Kidney capillary endothelial cell (primary cell): ENCODE measurements at places on chromosomes 3 and 15.

GRCh38 chr15:49242820-49243219, 72.8 kb downstream of the GALK2 start:
- DNase-seq: no peak

DNA sequence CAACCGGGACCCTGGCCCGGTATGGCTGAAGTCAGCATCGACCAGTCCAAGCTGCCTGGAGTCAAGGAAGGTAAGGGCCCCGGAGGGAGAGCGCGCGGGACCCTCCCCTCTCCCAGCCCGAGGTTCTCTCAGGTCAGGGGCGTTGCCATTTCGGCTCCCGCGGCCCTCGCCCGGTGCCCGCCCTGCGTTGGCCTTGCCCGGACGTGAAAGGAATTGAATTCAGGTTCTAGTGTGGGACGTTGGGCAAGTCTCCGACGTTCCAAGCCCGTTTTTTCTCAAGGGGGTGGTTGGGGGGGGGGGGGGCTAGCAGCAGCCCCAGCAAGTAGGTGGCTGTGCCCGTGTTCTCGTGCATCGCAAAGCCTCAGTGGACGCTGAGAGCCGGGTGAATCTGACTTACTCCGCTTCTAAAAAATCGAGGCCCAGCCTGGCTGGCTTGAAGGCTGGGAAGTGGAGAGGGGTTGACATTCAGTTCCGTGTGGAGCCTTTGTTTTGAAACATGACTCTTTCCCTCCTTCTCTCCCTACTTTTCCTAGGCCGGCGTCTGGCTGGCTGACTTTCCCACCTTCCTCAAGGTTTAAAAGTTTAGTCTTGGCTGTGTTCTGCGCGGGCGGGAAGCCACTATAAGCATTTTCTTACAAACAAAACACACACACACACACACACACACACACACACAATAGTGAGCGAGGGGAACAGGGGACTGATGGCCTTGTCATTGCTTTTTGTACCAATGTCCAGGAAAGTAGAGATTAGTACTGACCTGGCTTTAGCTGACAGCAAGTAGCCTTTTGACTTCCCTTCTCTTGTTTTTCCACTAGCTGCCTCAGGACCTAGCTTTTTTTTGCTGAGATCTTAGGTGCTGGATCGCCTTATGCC, at the start of gene UTS2B:
UTS2B (minus strand) TSS at position 873 of the 876 bp plus-strand sequence. CDS start 48,337 bp downstream, outside the sequence.
- DNase-seq: peak; percentile 37

DNA sequence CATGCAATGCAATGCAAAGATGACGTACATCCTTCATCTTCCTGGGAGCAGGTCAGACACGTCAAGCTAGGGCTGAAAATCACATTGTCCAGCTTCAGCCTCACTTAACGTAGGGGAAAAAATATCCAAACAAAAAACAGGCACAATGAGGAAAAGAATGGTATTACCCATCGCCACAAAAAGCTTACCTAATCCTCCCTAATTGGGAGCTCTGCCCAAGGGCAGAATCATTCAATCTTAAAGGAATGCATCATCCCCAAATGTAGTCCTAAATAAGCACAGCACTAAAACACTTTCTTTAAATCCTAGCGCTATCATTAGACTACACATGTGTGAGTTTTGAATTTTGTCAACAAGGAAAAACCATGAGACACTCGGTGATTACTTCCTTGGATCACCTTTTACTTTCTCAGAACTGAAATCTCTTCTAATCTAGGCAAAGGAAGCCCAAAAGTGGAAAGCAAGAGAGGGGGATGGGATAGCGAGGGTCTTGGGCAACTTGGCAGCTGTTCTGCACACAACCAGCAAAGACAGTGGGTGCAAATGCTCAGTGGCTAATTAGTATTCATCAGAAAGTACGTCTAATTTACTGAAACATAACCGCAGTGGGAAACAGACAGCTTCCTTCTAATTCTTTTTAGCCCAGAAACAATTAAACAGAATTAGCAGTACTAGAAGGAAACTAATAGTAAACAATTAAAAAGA, 87.4 kb downstream of the ADAMTS9 start:
- DNase-seq: no peak

DNA sequence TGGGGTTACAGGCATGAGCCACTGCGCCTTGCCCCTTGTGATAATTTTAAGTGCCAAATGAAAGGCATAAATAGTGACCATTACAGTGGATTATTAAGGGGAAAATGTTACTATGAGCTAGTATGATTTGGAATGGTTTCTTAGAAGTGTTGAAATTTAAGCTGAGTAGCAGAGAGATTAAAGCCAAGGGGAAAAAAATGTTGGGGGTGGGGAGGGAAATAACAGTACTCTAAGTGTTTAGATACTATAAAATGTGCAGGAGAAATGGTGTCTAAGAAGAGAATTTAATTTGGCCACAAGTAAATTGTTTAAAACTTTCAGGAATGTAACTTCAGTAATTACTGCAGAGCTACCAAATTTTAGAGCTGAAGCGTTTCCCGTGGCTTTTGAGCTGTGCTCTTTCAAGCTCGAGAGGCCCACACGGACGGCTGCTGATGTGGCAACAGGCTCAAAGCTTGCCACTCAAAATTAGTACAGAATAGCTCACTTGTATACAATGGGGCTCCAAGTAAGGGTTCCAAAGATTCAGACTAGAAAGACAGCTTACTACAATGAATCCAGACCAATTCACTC, 23.9 kb upstream of the SLC12A8 start:
- no peak for DNase-seq

DNA sequence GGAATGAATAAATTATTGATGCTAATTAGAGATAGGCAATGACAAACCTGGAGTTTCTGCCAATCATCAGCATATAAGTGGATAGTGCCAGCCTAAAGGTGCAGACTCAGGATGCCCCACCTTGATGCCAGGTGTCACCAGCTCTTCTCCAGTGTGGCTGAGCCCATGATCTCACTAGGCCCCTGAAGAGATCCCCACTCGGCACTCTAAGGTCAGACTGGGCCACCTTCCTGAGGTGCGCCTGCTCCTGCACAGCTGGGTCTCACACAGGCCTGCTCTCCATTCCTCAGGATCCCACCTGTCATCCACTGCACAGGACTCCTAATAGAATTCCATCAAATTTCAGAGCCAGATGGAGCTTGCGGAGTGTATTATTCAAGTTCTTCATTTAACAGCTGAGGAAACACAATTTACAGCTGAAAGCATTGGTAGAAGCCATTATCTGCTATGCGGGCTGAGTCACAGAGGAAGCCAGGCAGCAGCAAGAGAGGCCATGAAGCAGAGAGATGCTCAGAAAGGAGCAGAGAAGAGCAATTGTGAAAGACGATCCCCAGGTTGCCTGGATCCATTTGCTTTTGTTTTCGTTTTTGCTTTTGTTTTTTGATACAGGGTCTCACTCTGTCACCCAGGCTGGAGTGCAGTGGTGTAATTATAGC, 25.1 kb upstream of the FSTL1 start:
- DNase-seq: no peak

GRCh38 chr15:90619939-90620338, 90.2 kb downstream of the CRTC3 start:
- no peak for DNase-seq

- peak; percentile 39 for DNase-seq
Observed at GRCh38 chr3:127547761-127548605, 42.5 kb downstream of the TPRA1 start.

GRCh38 chr3:30140356-30141075, 465.9 kb upstream of the TGFBR2 start:
- no peak for DNase-seq

DNA sequence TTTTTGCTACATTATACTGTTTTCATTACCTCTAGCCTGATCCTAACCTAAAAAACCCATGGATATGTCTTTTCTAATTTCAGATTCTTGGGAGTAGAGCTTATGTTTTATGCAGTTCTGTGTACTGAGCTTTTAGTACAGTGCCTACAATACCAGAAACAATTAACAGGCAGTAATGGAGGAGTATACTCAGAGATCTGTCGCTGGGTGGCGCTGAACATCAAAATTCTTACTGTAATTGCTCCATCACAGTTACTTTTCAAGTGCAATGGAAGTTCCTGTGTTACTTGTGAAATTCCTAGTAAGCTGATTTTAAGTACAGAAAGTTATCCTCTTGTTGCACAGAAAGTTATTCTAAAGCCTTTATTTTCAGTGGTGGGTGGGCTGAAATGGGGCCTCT, 66.9 kb downstream of the RNF13 start:
- DNase-seq: peak; percentile 36

- DNase-seq: no peak
Observed at GRCh38 chr3:9087831-9088413, 124.7 kb upstream of the RAD18 start.

GRCh38 chr3:126448136-126448892, 27.4 kb downstream of the ZXDC start:
- DNase-seq: no peak

GRCh38 chr3:172201136-172201869, 161.9 kb downstream of the FNDC3B start:
- DNase-seq: peak; percentile 22

DNA sequence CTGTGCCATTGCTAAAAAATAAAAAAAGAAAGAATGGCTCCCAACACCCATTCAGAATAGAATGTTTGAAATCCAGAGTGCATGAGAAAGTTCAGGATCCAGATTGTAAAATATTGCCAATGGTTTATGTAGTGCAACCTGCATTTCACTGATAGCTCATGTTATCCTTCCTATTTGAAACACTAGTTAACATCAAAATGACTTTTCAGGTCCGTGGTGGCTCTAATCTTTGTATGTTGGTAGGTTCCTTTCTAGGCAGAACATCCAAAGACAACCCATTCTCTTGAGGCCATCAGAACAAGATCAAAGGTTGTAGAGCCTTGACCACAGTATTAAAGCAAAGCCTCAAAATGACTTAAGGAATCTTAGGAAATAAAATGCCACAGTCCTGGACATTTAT, 51.0 kb downstream of the PLCL2 start:
- no peak for DNase-seq

DNA sequence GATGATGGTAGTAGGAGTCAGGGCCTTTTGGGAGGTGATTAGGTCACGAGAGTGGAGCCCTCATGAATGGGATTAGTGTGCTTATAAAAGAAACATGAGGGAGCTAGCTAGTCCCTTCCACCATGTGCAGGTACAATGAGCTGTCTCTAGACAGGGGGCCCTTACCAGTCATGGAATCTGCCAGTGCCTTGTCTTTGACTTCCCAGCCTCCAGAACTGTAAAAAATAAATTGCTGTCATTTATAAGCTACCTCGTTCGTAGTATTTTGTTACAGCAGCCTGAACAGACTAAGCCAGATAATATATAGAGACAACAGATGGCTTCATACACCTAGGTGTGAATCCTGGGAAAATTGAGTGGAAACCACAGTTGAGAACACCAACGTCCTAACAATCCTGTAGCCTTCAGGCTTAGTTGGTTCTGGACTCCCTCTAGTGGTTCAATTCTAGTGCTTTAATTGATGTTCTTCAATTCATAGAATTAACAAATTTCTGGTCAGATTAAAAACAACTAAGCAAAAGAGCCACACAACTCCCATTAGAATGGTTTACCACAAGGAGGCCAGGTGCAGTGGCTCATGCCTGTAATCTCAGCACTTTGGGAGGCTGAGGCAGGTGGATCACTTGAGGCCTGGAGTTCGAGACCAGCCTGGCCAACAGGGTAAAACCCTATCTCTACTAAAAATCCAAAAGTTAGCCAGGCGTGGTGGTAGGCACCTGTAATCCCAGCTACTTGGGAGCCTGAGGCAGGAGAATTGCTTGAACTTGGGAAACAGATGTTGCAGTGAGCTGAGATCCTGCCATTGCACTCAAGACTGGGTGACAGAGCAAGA, 21.3 kb upstream of the GATM start:
- DNase-seq: peak; percentile 53

- no peak for DNase-seq
Observed at GRCh38 chr3:7820969-7821368, 680.7 kb upstream of the LMCD1 start.

DNA sequence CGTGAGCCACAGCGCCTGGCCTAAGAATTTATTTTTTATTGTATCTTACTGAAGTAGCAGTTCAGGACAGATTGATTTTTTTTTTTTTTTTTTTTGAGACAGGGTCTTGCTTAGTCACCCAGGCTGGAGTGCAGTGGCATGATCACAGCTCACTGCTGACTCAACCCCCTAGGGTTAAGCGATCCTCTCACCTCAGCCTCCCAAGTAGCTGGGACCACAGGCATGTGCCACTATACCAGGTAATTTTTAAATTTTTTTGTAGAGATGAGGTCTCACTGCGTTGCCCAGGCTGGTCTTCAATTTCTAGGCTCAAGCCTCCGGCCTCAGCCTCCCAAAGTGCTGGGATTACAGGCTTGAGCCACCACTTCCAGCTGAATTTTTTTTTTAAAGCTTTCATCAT, 99.8 kb upstream of the HERC1 start:
- DNase-seq: no peak

DNA sequence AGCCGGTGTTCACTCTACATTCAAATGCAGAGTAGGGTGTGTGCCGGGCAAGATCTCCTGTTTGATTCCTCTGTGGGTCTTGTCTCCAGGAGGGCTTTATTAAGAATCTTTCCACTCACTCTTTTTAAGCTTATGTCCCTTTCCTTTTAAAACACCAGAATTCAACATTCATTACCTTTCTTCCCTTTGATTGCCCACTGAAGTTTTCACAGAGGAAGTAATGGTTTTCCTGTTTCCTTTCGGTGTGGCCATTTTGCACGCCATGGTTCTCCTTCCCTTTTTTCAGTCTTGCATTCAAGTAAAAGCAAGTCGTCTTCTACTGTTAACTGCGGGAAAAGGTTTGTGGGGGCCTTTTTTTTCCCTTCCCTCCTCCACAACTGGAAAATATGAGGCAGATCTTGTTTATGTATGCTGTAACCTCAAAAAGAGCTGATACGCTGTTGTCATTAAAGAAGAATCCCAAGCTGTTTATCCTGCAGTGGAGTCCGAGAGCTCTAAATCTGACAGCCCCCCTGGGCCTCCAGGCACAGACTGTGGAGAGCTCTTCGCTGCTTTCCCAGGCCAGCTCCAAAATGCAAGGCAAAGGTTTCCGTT, 40.5 kb downstream of the FILIP1L start:
- DNase-seq: no peak

- no peak for DNase-seq
Observed at GRCh38 chr3:99232696-99233095, 331.2 kb upstream of the DCBLD2 start.

DNA sequence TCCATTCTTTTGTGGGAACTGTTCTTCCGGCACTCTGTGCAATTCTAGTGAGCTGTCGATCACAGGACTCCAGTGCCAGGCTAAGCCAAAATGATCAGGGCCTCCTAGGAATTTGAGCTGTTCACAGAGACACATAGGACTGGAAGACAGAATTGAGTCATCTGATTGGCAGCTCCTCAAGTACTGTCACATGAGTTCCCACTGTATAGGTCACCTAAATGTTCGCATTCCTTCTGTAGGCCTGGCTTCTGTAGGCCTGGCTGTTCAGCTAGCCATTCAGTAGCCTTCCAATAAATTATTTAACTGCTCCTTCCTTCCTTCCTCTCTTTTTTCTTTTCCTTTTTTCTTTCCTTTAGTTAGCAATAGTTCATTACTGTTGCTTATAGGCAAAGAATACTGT, 4.3 kb downstream of the PROS1 start:
- DNase-seq: no peak

- DNase-seq: no peak
Observed at GRCh38 chr15:65856821-65857455, 12.4 kb upstream of the RAB11A start.

GRCh38 chr3:38313263-38313662, 31.2 kb downstream of the SLC22A14 start:
- no peak for DNase-seq
